AG08395 (cell line): ENCODE measurements at places on chromosomes 1 and 21.

DNA sequence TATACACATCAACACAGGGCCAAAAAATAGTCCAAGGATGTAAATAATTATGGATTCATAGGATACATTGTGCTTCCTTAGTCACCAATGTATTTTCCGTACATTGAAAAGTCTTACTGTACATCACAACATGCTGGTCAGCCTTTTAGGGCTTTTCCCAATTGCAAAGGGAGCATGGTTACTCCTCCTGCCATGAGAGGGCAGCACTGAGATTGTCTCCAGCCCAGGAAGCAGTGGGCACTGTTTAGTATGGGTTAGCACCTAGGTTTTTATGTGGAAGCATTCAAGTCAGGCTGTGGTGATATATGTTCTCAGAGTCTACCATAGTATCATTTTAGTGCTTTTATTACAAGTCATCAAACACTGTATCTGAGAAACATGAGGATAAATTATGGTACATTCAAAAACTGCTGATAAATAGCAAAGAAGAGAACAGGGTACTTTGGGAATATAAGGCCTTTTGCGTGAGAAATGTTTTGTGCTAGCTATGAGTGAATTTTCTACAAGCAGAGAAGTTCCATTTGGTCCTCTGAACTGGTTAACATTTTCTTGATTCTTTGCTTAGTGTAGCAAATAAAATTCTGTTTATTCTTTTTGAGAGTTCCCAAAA lies 34.0 kb downstream of the ST6GALNAC5 start:
- peak; percentile 60 for DNase-seq

GRCh38 chr1:224223819-224224714 lies 41.0 kb downstream of the DEGS1 start:
- DNase-seq, result peak; percentile 85

- peak; percentile 59 for DNase-seq
These were observed 3.5 kb upstream of the RAP1GAP start for GRCh38 chr1:21672478-21673276.

- DNase-seq, result peak; percentile 90
These were observed 1.1 kb upstream of the PPM1J start for GRCh38 chr1:112716133-112716720.

DNA sequence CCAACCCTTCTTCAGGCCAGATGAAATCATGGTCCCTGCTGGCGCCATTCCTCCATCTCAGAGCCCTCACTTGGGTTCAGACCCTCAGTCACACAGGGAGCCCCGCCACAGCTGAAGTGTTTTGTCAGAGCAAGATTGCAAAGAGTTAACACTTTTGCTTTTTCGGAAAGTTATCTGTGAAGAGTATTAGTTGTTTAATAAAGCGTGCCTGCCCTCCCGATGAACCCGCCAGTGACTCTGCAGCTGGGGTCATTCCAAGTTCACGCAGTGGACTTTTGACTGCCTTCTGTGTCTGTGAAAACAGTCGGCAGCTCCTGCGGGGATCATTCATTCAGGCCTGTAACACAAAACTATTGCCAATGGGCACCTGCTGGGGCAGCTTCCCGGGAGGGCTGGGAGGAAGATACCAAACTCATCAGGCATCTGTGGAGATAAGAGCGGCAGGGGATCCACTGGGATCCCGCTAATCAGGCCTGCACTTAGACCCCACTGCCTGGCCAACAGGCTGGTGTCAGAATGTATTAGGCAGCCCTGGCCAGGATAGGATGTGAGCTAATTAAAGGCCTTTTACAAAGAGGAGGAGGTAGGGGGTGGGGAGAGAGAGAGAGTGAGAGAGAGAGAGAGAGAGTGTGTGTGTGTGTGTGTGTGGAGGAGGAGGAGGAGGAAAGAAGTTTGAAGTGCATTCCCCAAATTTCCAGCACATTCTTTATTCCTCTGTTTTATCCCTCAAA lies 184.5 kb downstream of the DHRS3 start:
- no peak for DNase-seq

- DNase-seq, result no peak
These were observed 15.9 kb downstream of the PEA15 start for GRCh38 chr1:160221089-160221488.

DNA sequence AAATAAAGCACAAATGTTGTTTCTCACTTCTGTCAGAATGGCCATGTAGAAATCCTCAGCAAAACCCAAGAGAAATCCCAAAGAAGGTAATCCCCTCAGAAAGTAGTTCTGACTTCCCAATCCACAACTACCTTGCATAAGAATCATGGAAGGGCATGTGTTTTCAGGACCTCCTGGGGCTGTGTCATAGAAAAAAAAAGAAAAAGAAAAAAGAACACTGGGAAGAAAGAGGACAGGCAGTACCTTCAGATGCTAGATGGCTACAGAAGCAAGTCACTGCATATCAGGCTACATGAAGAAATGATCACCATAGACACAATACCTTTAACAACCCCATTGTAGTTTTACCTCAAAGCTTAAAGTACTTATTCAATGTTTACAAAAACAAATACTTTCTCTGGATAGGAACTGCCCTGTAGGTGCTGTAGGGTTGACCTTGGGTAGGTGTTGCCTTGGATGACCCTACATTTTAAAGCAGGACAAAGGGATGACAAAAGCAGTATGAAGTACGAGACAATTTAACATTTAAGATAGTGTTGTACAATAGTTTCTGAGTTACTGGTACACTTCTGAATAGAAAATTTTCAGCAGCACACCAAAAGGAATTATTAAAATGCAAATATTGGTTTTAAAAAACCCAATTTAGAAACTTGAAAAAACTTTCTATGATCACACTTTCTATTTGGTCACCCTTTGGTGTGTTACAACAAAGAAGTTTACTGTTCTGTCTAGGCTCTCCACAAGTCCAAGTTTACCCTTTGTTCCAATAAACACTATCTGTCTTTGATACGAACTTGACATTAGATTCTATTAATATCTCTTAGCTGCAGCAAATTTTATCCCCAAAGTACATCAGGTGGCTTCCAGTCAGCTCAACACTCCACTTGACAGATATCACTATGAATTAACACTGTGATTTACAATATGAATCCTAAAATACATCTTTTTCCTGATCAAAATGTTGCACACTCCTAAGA lies 5.0 kb downstream of the TRIT1 start:
- DNase-seq, result no peak

GRCh38 chr1:195082183-195082582 lies 1526.1 kb downstream of the KCNT2 start:
- no peak for DNase-seq

- DNase-seq, result no peak
These were observed 1.4 kb downstream of the ACADM start for GRCh38 chr1:75725861-75726361.

DNA sequence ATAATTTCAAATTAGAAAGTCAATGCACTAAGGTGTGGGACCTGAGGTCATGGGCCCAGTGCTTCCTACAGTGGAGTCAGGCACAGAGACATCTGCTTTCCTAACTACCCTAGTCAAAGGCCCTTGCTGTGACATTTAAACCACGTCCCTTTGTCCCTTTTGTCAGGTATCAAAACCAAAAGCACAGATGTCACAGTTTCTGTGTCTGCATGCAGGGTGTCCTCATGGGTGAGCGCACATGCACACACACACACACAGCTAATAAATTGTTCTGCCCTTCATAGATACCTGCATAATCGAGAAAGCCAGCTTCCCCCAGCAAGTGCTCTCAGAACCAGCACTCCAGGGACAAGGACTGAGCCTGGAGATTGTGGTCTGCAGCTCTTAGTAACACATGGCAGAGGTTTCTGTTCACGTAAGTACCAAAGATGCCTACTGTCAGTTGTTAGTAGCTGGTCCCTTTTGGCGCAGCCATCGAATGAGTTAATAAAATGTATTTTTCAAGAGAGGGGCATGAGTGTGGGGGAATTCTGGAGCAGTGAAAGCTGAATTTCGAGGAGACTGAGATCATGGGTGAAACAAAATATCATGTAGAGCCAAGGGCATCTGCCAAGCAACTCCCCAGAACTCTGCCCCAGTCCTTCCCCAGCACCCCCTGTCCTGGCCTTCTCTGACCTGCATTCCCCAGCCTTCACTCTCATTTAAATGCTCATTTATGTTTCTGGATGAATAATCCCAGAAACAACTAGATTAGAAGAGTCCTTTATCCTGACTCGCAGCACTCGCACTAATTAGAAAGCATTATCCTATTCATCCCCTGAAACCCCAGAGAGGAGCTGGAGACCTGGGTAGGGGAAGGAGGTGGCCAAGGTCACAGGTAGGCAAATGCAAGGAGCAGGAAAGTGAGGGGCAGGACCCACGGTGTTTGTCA lies 25.5 kb downstream of the TNR start:
- DNase-seq, result no peak

GRCh38 chr1:226335661-226336060 lies 26.7 kb upstream of the LIN9 start:
- DNase-seq, result no peak

GRCh38 chr1:201384406-201384782 lies 6.9 kb upstream of the TNNT2 start:
- no peak for DNase-seq

- DNase-seq, result no peak
These were observed 38.6 kb downstream of the LHX4 start for GRCh38 chr1:180268556-180269075.

GRCh38 chr21:35855484-35855883 lies 204.8 kb downstream of the SETD4 start:
- no peak for DNase-seq

GRCh38 chr1:50570066-50570468 lies 146.8 kb upstream of the DMRTA2 start:
- DNase-seq, result no peak

DNA sequence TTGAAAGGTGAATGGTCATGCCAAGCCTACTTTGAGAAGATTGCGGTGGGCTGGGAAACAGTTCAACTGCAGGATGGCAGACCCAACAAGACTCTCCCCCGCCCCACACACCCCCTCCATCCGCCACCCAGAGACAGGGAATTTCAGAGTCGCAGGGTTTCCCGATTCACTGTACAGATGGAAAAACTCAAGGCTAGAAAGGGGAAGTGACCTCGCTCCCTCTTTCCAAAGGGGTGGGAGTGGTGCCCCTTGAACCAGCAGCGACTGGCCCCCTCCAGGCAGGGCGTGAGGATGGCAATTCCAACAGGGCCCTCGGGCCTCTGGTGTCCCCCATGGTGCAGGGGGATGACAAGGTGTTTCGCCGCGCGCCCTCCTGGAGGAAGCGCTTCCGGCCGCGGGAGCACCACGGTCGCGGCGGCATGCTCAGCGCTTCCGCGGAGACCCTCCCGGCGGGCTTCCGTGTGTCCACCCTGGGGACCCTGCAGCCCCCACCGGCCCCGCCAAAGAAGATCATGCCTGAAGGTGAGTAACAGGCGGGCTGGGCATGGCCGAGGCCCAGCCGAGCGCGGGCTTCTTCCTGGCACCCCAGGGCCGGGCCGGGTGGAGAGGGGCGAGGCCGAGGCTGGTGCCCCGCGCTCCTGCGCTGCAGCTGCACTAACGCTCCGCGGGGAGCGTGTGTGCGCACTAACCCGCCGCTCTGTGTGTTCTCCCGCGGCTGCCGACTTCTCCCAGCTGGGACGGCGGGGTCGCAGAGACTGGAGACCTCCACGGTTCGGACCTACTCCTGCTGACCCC lies 10.4 kb downstream of the MYOG start:
- no peak for DNase-seq

DNA sequence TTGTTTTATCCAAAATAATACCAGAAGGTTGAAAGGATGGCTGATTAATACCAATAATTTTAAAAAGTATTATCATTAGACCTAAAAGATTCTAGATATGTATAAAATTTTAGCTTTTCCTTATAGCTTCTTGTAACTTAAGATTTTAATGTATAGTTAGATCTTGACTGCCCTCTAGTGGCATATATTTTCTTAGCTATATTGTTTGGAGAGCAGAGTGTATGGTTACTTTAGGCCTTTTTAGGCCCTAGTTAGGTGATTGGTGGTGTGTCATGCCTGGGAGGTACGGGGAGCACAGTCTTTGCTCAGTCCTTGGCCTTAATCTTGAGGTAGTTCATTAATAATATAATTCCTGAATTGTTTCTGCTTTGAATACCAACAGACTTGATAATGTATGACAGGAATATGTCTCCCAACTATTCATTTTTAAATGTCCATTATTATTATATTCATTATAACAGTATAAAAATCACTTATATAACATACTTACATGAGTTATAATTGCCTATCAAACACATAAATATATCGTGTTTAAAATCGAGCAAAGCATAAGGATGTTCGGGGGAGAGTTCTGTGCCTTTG lies 328.4 kb downstream of the ZP4 start:
- peak; percentile 29 for DNase-seq

DNA sequence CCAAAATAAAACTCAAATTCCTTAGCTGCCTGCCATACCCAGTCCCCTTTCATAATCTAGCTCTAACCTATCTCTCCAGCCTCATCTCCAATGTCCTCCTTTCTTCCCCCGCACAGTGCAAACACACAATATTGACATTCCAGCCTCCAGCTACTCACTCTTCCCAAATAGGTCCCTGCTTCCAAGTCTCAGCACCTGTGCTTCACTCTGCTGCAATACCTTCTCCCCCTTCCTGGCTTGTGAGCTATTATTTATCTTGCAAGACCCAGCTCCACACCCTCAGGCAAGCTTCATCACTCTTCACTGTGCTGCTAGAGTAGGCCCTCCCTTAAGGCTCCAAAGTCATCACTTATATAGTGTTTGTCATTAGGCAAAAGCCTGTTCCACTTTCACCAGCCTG lies 9.7 kb downstream of the PLPP3 start:
- no peak for DNase-seq
